ENCODE measurements at places on chromosomes 12 and 14.

DNA sequence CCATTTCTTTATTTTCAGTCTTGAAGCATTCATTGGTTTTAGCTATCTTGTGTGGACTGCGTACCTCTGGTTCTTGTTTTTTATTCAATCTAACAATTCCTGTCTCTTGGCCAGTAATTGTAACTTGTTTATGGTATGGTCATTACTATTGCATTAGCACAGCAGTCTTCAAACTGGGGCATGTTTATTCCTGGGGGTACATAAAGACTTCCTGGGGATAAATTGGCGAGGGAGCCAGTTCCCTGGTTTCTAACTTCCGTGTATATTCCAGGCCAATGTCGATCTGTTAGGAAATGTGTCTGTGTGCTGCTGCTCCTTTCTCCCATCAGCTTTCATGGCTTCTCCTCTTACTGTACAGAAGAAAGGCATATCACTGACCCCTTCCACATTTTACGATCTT lies 13.7 kb upstream of the EVL start:
- DNase-seq: no peak

- DNase-seq: no peak
Observed at GRCh38 chr12:104188534-104188933, 27.0 kb upstream of the TXNRD1 start.

DNA sequence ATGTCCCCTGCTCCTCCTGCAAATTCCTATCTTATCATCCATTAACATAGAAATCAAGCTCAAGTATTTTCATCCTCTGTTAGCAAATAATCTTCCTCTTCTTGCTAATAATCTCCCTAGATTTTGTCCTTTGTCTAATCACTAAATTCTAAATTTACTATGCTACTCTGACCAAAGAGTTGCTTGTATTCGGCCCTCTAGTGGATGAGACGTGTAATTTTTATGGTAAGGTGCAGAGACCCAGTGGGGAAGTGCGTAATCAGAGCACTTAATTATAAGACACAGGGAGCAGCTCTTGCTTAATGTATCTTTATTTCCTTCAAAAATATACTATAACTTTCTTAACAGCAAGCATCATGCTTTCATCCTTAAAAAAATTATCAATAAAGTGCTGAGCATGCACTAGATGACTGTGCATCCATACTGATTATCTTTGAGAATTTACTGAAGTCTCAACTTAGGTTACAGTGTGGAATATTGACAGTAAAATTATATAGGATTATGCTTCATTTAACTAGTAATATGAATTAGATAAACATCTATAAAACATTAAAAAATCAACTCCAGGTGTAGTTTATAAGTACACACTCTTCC lies 212.6 kb downstream of the SLC16A7 start:
- peak; percentile 32 for DNase-seq

- DNase-seq: no peak
Observed at GRCh38 chr12:16118586-16118985, 158.9 kb downstream of the SLC15A5 start.

- no peak for DNase-seq
Observed at GRCh38 chr12:109289004-109289403, 20.1 kb downstream of the FOXN4 start.

- no peak for DNase-seq
Observed at GRCh38 chr14:61177279-61178225, 103.6 kb downstream of the TMEM30B start.

DNA sequence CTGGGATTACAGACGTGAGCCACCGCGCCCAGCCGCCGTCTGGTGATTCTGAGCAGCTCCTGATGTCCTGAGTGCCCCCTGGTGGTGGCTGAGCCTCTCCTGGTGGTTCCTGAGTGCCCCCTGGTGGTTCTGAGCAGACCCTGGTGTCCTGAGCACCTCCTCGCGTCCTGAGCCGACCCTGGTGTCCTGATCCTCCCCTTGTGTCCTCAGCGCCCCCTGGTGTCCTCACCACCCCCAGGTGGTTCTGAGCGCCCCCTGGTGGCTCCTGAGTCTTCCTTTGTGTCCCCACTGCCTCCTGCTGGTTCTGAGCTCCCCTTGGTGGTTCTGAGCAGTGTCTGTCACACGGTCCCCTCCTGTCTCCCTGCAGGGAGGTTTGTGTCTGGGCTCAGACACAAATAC lies 1304.9 kb downstream of the TMEM121 start:
- DNase-seq: no peak

- no peak for DNase-seq
Observed at GRCh38 chr12:107525719-107526554, 159.7 kb upstream of the PWP1 start.

GRCh38 chr14:71388336-71388735 lies 481.1 kb downstream of the PCNX1 start:
- no peak for DNase-seq

- DNase-seq: no peak
Observed at GRCh38 chr12:52007158-52007921, 594 bp downstream of the TAMALIN start.

DNA sequence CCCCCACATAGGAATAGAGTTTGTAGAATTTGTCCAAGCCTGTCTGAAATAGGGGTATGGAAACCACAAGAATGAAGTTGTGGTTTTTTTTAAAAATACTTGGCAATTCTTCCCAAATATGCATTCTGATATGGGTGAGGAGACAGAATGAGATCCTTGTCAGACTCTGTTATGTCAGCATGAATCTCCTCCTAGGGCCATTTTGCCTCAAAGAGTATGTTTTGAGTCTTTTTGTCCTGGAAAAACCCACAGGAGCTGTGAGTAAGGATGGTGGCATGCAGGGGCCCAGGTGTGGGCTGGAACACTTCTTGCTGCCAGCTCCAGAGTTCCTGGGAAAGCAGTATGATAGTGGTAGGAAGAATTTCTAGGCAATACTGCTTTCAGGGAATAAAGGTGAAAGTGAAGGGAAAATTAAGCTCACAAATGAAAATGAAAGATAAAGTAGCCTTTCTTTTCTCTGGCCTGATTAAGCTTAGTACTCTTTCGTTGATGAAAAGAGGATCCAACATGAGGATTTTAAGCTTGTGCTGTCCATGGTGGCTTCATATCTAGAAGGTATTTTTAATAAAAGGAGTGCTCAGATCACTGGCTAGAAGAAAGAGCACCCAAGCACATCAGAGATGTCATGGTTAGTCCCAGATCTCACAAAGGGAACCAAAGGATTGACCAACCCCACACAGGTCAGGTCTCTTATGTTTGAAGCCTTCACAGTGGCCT lies 130.8 kb downstream of the LLPH start:
- DNase-seq: no peak
